Common myeloid progenitor, CD34-positive (primary cell): ENCODE measurements at places on chromosomes 1 and 21.

DNA sequence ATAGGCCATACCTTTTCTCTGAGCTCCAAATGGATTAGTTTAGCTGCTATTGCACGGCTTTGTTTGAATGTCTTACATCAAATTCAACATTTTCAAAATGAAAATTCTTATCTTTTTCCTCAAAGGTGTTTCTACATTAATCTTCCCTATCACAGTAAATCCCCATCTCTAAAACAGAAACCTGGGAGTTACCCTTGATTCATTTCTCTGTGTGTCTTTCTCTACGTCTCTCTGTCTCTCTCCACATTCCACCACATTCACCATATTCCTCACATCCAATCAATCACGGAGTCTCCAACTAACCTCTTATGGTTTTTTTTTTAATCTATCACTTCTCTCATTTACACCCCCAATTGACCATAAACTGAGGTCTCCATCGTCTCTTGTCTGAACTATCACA is 24.1 kb downstream of the PTGER3 start:
- H3K36me3 ChIP-seq: no peaks in the 10 kb centered on the region
- H3K27me3 ChIP-seq: no peaks in the 10 kb centered on the region
- H3K27ac ChIP-seq: no peak overlapping the region
- no peak for DNase-seq
- no peak overlapping the region for H3K4me3 ChIP-seq
- H3K4me1 ChIP-seq: no peaks in the 10 kb centered on the region

GRCh38 chr1:12059722-12060464 is 3.2 kb upstream of the TNFRSF8 start:
- no peaks in the 10 kb centered on the region for H3K27me3 ChIP-seq
- H3K4me3 ChIP-seq: no peak overlapping the region
- H3K27ac ChIP-seq: no peak overlapping the region
- H3K4me1 ChIP-seq: peaks cover 32% of the 10 kb centered on the region

GRCh38 chr1:91699339-91699974 is 186.5 kb downstream of the TGFBR3 start:
- no peaks in the 10 kb centered on the region for H3K36me3 ChIP-seq
- H3K4me1 ChIP-seq: peaks cover 7% of the 10 kb centered on the region
- no peaks in the 10 kb centered on the region for H3K27me3 ChIP-seq
- DNase-seq: no peak

DNA sequence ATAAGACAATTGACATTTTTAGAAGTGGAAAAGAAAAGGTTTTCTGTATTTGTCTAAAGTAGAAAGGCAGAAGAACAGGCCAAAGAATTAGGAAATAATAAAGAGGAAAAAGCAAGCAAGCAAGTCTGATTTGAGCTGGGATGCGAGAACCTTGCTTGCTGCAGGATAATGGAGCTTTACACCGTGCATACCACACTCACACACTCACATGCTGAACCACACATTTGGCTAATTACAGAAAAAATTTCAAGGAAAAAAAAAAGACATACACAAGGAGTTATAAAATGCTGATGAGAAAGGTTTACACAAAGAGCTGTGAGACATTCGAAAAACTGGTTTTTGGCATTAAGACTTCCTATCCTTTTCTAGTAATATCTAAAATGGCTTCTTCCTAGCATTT is 593.9 kb downstream of the KIF26B start:
- H3K4me1 ChIP-seq: no peaks in the 10 kb centered on the region
- H3K4me3 ChIP-seq: no peak overlapping the region
- H3K27ac ChIP-seq: no peak overlapping the region
- DNase-seq: no peak

GRCh38 chr1:40155135-40155534 is 6.1 kb upstream of the RLF start:
- no peaks in the 10 kb centered on the region for H3K27me3 ChIP-seq
- no peak overlapping the region for H3K4me3 ChIP-seq
- H3K36me3 ChIP-seq: no peaks in the 10 kb centered on the region
- peaks cover 27% of the 10 kb centered on the region for H3K4me1 ChIP-seq
- peak; percentile 7 for DNase-seq
- no peak overlapping the region for H3K27ac ChIP-seq

GRCh38 chr21:37237346-37237745 is 29.8 kb downstream of the VPS26C start:
- H3K27ac ChIP-seq: peak overlapping the region; percentile 54
- peaks cover 9% of the 10 kb centered on the region for H3K4me1 ChIP-seq
- H3K4me3 ChIP-seq: no peak overlapping the region
- peaks cover 62% of the 10 kb centered on the region for H3K36me3 ChIP-seq
- DNase-seq: no peak
- no peaks in the 10 kb centered on the region for H3K27me3 ChIP-seq

GRCh38 chr1:181124291-181124751 is 35.8 kb downstream of the IER5 start:
- H3K4me3 ChIP-seq: no peak overlapping the region
- H3K27ac ChIP-seq: no peak overlapping the region
- no peaks in the 10 kb centered on the region for H3K36me3 ChIP-seq
- DNase-seq: no peak

GRCh38 chr1:3026124-3026523 is 4.9 kb downstream of the ACTRT2 start:
- no peak for DNase-seq
- no peak overlapping the region for H3K4me3 ChIP-seq
- H3K36me3 ChIP-seq: no peaks in the 10 kb centered on the region
- no peaks in the 10 kb centered on the region for H3K4me1 ChIP-seq
- H3K27ac ChIP-seq: no peak overlapping the region

GRCh38 chr1:10209590-10209904 is 823 bp upstream of the KIF1B start:
- H3K4me3 ChIP-seq: peak overlapping the region; percentile 87
- DNase-seq: no peak
- peaks cover 3% of the 10 kb centered on the region for H3K4me1 ChIP-seq
- no peaks in the 10 kb centered on the region for H3K27me3 ChIP-seq
- no peaks in the 10 kb centered on the region for H3K36me3 ChIP-seq

DNA sequence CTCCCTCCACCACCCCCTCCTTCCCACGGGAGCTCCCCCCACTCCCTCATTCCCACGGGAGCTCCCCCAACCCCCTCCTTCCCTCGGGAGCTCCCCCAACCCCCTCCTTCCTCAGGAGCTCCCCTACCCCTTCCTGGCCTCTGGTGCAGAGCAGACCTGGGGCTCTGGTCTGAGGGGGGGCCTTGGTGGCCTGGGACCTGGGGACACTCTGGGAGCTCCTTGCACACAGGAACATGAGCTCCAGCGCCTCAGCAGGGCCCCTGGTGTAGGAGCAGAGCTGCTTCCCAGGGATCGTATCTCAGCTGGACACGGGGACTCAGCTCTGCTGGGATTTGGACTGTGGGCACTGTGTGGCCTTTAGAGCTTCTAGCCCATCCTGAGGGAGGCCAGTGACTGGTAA is 19.7 kb upstream of the PRSS38 start:
- no peak for DNase-seq
- H3K4me1 ChIP-seq: no peaks in the 10 kb centered on the region
- H3K27me3 ChIP-seq: no peaks in the 10 kb centered on the region
- H3K36me3 ChIP-seq: no peaks in the 10 kb centered on the region
- H3K4me3 ChIP-seq: no peak overlapping the region

GRCh38 chr1:43184995-43185394 is 12.9 kb downstream of the CFAP57 start:
- no peak for DNase-seq
- H3K27me3 ChIP-seq: no peaks in the 10 kb centered on the region
- no peak overlapping the region for H3K27ac ChIP-seq
- no peaks in the 10 kb centered on the region for H3K4me1 ChIP-seq

DNA sequence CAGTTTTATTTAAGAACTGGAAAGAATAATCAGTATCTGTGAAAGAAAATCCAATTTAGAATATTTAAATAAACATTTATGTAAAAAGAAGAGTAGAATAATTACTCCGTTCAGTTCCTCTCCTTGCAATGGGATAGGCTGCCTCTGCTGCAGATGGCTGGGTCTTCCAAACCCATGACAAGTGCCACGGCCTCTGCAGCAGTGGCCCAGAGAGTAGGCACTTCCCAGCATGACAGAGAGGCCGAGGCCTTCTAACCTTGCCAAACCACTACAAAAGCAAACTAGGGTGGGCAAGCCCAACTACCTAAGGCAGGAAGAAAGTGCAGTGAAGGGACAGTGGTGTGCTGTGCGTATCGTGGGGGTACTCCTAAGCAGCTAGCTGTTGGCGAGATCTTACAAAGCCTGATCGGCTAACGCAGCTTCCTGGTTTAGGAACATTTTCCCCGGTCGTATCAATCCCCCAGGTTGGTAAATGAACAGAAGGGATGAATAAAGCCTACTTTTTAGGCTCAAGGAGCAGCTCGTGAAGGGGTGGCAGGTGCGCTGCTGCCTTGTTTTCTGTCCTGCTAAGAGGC is 14.5 kb downstream of the ICMT start:
- H3K36me3 ChIP-seq: peaks cover 41% of the 10 kb centered on the region
- H3K27ac ChIP-seq: no peak overlapping the region
- no peaks in the 10 kb centered on the region for H3K27me3 ChIP-seq
- DNase-seq: no peak
- H3K4me3 ChIP-seq: no peak overlapping the region
- no peaks in the 10 kb centered on the region for H3K4me1 ChIP-seq

- no peaks in the 10 kb centered on the region for H3K4me1 ChIP-seq
- no peaks in the 10 kb centered on the region for H3K36me3 ChIP-seq
- H3K4me3 ChIP-seq: no peak overlapping the region
- peaks cover 5% of the 10 kb centered on the region for H3K27me3 ChIP-seq
Measured at GRCh38 chr1:211009944-211010343, 124.0 kb downstream of the KCNH1 start.

GRCh38 chr21:31660259-31660565 is 719 bp downstream of the SOD1 start:
- peak overlapping the region; percentile 82 for H3K27ac ChIP-seq
- H3K4me3 ChIP-seq: peak overlapping the region; percentile 79
- no peak for DNase-seq
- no peaks in the 10 kb centered on the region for H3K27me3 ChIP-seq
- H3K36me3 ChIP-seq: peaks cover 4% of the 10 kb centered on the region

DNA sequence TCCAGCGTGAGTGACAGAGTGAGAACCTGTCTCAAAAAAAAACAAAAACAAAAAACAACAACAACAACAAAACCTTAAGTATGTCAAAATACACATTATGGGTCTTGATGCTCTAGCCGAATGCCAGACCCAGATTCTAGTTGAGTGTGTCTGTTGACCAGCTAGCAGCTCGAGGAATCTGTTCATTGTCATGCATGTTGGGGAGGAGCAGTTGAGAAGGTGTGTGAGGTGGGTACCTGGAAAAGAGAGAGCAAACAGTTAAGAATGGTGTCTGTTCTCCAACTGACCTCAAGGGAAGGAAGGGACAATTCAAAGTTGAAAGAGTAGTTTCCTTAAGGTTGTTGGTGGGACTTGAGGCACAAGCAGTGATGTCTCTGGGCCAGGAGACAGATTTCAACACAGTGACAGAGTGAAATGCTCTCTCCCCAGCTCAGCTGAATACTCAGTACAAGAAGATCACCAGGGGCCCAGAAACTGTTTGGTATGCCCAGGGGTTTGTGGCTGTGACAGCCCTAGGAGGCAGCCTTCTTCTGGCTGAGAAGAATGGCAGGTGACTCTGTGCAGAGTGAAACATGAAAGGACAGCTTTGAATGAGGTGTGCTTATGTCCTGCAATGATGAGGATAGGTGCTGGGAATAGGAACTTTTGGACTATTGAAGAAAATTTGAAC is 14.4 kb upstream of the POU2F1 start:
- no peak overlapping the region for H3K27ac ChIP-seq
- DNase-seq: no peak
- H3K36me3 ChIP-seq: no peaks in the 10 kb centered on the region
- H3K4me3 ChIP-seq: no peak overlapping the region

DNA sequence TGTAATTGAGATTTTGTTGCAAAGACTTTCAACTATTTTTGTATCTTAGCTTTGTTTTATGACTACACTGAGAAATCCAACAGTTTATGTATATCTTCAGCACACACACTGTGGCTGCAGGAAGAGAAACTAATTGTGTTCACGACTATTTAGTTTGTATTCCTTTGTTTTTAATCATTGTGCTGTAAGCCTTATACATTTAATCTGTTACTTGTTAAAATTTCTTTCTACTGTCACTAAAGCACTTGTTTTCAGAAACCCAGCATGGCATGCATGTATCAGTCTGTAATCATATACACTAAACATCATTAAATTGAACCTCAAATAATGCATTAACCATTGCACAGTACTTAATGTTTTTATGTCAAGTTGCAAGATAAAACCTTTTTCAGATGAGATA is 656 bp downstream of the ANGPTL1 start:
- no peak for DNase-seq
- no peaks in the 10 kb centered on the region for H3K36me3 ChIP-seq
- H3K4me1 ChIP-seq: no peaks in the 10 kb centered on the region
- H3K4me3 ChIP-seq: no peak overlapping the region
- H3K27me3 ChIP-seq: no peaks in the 10 kb centered on the region

GRCh38 chr1:37017720-37018119 is 16.6 kb downstream of the GRIK3 start:
- DNase-seq: no peak
- H3K4me3 ChIP-seq: no peak overlapping the region
- H3K4me1 ChIP-seq: no peaks in the 10 kb centered on the region
- H3K36me3 ChIP-seq: no peaks in the 10 kb centered on the region
- H3K27me3 ChIP-seq: no peaks in the 10 kb centered on the region

DNA sequence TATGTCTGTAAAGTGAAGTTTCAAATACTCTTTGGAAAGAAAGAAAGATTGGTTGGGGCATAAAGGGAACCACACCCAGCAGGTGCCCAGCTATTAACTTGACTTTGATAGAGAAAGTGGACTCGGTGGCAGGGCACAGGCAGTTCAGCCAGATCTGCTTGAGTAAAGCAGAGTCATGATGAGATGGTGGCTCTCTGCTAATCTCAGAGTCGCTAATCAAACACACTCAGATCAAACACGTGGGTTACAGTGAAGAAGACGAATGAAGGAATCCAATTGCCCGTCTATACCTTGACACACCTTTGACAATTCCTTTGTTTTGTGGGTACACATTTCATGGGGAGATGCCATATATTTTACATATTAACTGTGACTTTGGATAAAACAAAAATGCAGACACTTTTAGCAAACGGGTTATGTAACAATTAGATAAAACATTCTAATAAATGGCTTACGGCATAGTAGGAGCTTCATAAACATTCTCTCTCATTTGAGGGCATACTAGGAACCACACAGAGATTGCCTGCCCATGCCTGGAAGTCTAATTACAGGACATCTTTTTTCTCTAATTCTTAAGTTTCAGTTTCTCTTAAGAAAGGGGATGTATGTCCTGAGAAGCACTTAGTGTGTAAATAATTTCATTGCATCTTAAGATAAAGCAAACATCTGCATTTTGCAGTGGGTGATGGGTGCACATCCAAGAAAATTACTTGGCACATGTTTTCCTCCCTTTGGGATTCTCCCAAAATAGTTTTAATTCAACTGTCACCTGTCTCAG is 7.2 kb downstream of the CBR1 start:
- peaks cover 9% of the 10 kb centered on the region for H3K36me3 ChIP-seq
- no peaks in the 10 kb centered on the region for H3K4me1 ChIP-seq
- no peaks in the 10 kb centered on the region for H3K27me3 ChIP-seq
- no peak overlapping the region for H3K4me3 ChIP-seq

- no peak overlapping the region for H3K4me3 ChIP-seq
- H3K27ac ChIP-seq: no peak overlapping the region
- H3K27me3 ChIP-seq: no peaks in the 10 kb centered on the region
- H3K4me1 ChIP-seq: peaks cover 4% of the 10 kb centered on the region
Measured at GRCh38 chr21:33993286-33994231, 78.0 kb upstream of the ATP5PO start.
